ENCODE measurements at places on chromosomes 12 and 14.
A peak's percentile ranks its signal among the peaks of the same experiment; 100 is the strongest.

DNA sequence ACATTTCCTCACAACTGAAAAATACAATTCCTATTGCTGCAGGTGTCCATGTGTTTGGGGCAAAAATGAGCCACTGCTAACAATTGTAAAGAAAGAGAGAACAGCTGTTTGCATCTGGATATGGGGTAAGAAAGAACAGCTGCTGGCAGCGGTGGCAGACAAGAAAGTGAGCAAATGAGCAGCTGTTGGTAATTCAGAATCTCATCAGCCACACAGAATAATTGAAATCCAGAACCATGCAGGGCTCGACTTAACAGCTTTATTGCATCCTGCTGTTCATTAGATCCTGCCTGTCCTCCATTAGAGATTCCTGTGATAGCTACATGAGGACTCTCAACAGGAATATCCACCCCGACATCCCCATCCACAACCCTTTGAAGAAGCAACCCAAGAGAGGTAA lies 62.5 kb upstream of the TSPAN8 start:
- DNase-seq, result no peak

DNA sequence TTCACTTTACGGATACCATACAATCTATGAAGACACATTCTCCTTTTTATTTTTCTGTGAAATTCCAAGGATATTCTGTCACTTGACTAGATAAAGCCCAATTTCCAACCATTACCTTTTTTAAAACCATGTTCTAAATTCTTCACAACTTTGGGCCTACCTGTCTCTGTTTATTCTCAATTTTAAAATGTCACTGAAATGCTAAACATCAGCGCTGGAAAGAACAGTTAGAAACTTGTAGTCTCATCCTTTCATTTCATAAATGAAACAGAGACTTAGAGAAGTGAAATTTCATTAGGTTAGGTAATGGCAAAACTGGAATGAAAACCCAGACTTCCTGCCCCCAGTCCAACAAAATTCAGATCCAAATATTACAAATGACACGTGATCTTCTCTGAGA lies 396.2 kb downstream of the CCDC91 start:
- DNase-seq, result no peak

DNA sequence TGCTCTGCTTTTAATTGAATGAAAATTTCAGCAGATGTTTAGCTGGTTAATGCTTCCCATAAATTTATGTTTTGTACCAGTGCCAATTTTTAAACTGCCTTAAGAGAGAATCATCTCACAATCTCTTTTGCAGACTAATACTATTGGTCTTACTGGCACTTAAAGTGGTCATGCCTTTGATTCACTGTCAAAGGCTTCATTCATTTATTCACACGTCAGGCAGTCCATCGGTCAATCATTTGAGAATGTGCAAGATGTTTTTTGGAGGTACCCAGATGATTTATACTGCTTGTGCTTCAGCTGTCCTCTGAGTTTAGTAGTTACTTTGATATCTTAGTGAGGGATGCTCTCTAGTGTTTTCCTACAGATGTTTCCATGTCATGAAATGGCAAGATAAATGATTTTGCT lies 83.4 kb downstream of the NAV3 start:
- DNase-seq, result no peak

GRCh38 chr14:91277546-91278382 lies 33.3 kb upstream of the GPR68 start:
- no peak for DNase-seq

DNA sequence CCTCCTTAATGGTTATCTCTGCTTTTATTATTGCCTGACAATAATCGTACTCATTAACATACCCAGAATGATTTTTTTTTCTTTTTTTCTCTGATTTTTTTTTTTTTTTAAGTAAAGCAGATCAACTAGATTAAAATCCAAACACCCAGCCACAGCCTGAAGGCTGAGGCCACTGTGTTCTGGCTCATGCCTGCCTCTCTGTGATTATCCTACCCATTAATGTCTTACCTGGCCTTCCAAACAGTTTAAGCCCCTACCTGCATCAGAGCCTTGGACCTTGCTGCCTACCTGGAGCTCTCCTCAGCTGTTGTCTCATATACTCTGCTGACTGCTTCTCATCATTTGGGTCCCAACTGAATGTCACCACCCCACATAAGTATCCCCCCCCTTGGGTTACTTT lies 6.8 kb upstream of the TMED10 start:
- no peak for DNase-seq

DNA sequence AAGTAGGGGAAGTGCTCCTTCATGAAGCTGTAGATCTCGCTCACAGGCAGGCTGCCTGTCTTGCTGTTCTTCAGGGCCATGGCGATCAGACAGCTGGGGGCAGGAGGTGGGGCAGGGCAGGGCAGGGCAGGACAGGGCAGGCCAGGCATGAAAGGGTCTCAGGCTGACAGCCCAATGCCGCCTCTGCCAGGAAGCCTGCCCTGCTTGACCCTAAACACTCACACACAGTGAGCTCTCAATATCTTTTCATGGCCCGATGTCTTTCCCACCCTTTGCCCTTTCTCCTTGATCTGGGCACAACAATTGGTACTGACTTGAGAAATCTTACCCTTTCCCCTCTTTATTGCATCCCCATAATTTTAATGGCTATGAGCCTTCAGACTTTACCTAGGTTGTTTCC lies 22.4 kb downstream of the FOXN4 start:
- no peak for DNase-seq

DNA sequence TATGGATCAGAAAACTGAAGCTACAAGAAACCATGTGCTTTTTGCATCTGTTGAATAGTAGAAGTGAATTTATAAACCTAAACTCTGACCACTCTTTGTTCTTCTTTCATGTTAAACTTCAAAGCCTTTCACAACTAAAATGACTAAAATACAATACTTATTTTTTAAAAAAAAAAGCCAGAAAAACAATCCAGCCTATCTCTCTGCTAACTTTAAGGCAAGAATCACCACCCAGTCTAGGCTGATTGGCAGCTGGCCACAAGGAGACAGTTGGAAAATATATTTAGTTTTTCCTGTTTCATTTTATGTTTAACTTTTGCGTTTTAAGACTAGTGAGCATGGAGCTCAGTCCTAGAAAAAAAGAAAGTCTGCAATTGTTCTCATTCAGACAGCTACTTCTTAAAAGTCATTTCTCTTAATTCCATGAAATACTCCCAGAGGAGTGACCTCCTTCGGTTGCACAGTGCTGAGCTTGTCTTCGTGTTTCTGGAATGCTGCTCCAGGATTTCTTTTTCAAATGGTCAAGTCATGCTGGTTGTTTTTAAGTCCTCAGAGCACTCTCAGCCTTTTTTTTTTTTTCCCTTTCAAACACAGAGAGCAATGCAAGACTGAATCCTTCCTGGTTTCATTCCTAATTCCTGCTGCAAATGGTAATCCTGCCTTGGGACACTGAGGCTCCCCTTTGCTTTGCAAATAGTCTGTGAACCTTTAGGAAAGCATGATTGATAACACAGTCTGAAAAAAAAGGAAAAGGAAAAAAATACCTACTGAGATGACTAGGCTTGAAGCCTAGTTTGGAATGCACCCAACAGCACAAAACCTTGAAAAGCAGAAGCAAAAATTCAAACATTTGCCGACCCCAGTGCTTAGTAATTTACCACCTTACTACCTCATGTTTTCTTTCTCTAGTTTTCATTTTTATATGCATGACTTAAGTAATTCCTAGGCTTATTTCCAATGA lies 233.3 kb upstream of the DAAM1 start:
- peak; percentile 41 for DNase-seq

DNA sequence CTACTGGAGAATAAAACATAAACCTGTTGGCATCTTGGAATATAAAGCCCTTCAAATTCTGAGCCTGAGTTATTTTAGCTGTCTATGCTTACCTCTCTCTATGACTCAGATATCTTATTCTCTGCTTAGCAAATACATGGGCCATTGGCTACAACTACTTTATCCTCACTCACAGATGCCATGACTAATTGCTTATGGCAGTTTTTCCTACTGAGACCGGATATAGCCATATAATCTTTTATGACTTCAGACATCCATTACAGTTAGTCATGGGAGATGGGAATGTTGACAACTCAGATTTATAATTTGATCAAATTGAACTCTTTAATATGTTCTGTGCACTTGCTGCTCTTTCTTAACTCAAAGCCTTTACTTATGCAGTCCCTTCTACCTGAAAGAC lies 502.4 kb upstream of the ATP2B1 start:
- DNase-seq, result peak; percentile 48

DNA sequence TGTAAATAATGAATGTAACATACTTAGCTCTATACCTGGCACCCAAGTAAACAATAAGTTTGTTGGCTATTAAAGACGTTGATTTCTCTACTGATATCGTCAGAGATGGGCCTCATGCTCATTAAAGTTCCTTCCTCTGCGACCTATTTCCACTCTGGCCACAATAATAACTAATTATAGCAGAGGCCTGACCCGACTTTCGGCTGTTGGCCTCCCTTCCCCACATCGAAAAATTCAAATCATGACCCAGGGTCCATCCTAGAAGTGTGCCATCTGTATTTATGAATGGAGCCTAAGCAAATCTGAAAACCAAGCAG lies 321 bp upstream of the USP30 start:
- DNase-seq, result no peak

- no peak for DNase-seq
These were observed 109.6 kb downstream of the BCAT1 start for GRCh38 chr12:24839268-24839791.

DNA sequence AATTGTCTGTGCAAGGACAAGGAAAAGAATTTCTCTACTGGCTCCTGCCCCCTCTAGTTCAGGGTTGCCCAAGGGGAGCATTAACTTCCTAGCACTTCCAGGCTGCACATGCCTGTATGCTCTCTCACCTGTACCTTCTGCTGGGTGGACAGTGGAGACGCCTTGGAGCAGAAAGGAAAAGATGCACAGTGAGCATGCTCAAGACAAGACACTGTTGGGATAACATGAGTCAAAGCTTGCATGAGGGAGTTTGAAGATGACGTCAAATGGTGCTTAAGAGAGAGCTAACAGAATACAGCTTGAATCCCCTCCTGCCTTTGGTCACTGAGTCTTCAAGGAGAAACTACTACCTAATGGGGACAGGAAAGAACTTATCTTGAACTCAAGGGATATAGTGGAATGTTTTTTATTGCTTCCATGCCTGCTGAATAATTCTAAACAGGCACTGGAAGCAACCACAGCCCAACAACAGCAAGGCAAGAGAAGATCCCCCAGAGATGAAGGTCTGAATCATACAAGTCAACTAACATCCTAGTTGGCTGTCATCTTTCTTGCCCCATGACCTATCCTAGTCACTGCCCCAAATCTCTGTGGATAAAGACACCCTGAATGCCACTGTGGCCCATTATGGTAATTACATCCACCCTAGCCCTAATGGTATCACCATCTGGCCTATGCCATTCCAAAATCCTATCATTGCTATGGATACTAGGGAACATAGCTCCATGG lies 23.5 kb downstream of the RPS6KA5 start:
- DNase-seq, result no peak

DNA sequence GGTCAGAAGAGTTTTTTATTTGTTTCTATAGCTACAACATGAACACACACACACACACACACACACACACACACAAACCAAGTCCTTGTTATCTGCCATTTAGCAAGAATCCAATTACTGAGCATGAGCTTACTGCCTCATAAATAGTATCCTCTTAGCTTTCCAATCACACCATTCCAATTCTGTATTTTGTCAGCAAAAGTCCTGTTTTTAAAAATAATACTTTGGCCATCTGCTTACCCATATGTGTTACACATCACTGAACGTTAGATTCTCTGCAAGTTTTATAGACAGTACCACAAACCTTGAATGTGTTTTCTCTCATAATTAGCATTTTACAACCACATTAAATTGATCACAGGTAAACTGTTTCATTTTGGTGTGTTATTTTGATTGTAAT lies 1905.4 kb upstream of the FLRT2 start:
- no peak for DNase-seq

DNA sequence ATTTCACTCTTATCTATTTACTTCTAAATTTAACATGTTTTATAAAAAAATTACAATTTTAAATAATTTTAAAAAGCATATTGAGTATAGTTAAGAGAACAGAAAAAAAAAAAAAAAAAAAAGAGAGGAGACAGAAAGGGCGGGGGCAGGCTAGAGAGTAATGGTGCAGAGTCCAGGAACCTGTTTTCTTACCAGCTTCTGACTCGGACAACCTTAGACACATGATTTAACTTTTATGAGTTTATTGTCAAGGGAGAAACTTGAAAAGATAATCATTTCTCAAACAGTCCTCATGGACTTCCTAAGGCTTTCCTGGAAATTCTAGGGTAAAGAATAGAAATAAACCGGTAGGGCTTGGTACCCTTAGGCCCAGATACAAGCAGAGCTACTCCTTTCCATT lies 84.3 kb downstream of the RPS6KA5 start:
- DNase-seq, result no peak

DNA sequence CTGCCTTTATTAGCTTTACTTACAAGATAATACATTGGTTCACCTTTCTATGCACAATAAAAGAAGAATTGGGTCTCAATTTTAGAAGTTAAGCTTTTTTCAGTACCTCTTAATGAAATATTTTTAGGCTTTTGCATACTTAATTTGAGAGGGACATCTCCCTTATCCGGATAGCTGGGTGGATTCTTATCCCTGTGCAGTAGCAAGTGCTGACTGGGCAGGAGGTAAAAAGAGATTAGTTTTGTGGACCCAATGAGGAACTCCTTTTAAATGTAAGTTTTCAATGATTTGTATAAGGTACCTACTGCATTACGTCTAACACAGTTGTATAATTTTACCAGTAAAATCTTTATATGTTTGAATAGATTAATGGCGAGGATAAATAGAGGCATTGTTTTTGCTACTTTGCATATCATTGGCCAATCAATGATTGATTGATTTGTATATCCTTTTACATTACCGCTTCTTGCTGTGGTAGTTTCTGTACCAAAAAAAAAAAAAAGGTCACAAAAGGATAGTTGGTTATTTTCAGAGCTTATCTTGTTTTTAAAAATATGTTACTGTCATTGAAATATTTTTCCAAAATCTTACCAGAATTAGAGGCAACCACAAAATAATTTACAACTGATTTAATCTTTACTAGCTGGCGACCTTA lies 2.2 kb downstream of the CPSF6 start:
- DNase-seq, result peak; percentile 10

DNA sequence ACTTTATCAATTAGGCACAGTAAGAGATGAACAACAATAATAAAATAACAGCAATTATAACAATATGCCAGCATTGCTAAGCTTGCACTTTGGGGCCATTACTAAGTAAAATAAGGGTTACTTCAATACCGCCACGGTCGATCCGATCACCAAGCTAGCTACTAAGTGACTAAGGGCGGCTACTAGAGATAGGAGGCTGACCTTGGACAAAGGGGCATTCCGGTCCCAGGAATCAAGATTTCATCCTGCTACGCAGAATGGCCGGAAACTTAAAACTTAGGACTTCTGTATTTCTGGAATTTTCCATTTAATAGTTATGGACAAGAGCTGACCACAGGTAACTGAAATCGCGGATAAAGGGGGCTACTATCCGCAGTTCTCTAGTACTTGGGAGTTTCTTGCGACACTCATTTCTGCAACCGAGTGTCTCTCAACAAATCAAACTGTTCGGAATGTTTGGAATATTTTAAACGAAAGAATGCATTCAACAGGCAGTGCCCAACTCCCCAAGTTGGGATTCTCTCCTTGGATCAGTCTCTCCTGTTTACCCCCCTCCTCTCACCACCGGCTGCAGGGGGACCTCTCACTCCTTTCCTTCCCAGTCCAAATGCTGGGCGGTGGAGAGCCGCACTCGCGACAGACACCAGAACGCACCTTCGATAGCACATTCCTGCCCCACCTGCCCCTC lies 650 bp downstream of the HEBP1 start:
- no peak for DNase-seq
